ENCODE measurements at places on chromosomes 12 and 14. TPM values are rescaled to one million over a fixed set of nuclear protein-coding genes. Genes with fewer than 3 reads are reported as not detected.

Gene KSR2
- 0.28 TPM for total RNA-seq

Gene RTL1
- total RNA-seq: not detected

- no peak for DNase-seq
These were observed 88.6 kb upstream of the CPSF6 start for GRCh38 chr12:69150796-69151127.

Gene PYM1
- 55.2 TPM for total RNA-seq

Data from Peyer's patch (tissue), 4 donors.